ENCODE measurements at places on chromosomes 5 and 9.

- DNase-seq: peak; percentile 97
Measured at GRCh38 chr5:79990598-79991507, at the start of gene MTX3. Gene MTX3 (minus strand): TSS chr5:79991262. CDS start chr5:79991238, 24 bp downstream.

DNA sequence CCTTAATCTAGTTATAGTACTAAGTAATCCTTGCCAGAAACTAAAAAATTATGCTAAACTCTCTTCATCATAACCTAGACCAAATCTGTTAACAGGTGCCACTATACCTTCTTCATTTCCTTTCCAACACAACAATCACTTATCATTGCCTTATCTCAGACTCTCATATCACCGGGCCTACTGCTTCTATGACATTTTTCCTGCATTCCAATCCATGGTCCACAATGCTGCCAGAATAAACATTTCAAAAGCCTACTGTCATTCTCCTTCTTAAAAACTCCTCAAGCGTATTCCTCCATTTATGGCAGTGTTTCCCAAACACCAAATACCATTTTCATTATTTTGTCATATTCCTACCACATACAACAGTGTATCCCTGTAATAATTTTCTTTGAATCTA is 6.5 kb downstream of the PPP6C start:
- DNase-seq: no peak

DNA sequence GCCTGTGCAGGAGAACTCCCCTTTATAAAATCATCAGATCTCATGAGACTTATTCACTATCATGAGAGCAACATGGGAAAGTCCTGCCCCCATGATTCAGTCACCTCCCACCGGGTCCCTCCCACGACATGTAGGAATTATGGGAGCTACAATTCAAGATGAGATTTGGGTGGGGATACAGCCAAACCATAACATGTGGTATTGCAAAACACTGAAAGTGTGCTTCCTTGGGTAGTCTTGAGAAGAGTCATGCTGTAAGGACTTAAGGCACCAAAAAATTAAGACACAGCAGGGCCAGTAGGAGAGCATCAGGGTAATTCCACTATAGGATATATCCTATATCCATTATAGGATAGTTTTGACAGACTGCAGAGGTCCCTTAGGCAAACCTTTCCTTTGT is 29.4 kb upstream of the GDNF start:
- DNase-seq: no peak

GRCh38 chr9:88593537-88594185 is 58.7 kb downstream of the NXNL2 start:
- DNase-seq: peak; percentile 25

GRCh38 chr5:93272108-93272507 is 308.9 kb downstream of the NR2F1-AS1 start:
- DNase-seq: no peak

GRCh38 chr9:131635285-131635684 is 90.0 kb downstream of the PRRT1B start:
- DNase-seq: no peak

GRCh38 chr5:125411071-125411743 is 664.8 kb upstream of the ZNF608 start:
- DNase-seq: no peak

GRCh38 chr5:158007336-158007735 is 148.4 kb upstream of the CLINT1 start:
- no peak for DNase-seq

DNA sequence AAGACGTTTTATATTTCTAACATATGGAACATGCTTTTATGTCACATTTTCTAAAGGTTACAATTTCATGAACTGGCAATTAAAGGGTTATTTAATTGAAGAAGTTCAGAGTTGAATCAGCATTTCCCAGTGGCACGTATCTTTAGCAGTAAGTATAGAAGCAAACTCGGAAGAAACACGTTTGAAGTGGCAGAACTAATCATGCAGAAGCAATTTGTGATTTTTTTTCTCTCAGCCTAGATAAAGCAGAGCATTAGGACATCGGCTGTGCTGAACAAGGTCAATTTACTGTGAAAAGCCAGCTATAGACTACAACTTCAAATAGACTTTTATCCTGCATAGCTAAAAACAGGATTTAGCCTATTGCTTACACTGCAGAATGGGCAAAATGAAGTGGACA is 104.7 kb downstream of the ISL1 start:
- DNase-seq: peak; percentile 9

DNA sequence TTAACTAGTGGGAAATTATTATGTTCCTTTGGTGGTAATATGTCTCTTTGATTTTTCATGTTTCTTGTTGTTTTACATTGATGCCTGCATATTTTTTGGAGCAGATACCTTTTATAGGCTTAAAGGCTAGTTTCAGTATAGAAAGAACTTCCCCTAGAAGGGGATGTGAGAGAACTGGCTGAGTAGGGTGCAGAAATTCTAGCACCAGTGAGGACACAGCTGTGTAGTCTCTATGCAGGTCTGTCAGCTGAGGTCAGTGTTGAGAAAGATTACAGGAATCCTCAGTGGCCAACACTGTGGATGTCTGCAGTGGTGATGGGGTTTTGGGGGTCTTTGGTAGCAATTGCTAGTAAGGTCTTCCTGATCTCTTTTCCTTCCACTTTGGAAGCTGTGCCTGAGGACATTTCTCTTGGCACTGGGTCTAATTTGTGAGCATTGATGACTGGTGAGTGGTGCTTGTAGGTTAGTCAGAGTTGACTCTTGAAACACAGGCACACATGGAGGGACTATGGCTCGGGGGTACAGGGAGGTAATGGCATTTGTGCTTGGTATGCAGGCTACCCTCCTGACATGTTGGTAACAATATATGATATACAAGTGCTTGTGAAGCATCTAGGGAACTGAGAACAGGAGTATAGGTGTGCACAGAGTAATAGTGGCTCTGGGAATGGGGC is 221.4 kb downstream of the SPATA31D1 start:
- DNase-seq: no peak

- no peak for DNase-seq
Measured at GRCh38 chr9:137444106-137444790, 3.1 kb upstream of the ENTPD8 start.

DNA sequence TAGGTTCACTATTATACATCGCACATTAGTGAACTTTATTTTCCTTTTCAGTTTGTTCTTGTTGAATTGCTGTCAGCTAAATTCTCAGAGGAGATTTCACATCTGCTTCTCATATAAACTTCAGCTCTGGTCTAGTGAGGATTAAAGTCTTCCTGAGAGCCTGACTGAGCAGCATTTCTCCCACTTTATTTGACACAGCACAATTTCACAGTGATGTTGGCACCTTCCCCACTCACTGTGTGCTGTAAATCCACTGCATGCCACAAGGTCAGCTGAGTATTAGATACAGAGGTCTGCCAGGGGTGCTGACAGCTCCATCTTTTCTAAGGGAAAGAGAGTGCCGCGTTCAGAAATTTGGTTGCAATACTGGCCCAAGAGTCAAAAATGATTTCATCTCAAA is 567.4 kb downstream of the PRR16 start:
- no peak for DNase-seq

DNA sequence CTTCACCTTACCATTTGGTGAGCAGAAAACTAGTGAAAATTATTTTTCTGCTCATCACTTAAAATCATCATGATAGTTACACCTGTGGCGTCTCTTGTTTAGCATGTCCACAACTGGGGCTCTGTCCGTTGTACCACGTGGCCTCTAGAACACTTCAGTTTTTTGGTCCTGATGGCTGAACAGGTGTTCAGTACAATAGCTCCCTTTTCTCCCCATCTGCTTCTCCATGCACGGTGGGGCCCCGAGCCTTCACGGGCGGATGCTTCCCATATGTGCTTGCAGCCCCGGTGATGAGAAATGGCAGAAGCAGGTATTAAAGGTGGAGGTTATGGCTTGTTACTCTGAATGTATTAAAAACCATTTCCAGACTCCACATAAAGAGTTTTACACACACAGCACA is 304.1 kb downstream of the CWC27 start:
- DNase-seq: peak; percentile 92

GRCh38 chr5:146565764-146566367 is 49.9 kb upstream of the GPR151 start:
- peak; percentile 88 for DNase-seq

DNA sequence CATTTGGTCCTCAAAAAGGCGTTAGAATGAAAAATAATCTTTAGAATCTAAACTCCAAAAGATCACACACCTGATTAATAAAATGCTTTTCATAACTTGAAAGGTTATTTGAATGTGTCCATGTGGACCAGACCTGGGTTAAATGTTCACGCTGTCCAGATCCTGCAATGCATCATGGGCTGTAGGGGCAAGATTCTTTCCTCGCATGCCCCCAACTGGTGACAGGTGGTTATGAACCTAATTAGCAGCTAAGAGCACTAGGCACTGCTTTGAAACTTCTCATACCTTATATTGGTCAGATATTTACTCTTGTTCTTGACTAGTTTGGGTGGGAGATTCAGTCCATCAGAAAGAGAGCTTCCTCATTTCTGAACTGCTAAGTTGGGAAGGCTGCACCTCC is 19.3 kb upstream of the PIP5K1B start:
- peak; percentile 7 for DNase-seq

- DNase-seq: no peak
Measured at GRCh38 chr9:107471552-107471951, 18.0 kb downstream of the KLF4 start.

GRCh38 chr5:172724242-172725183 is 46.5 kb downstream of the DUSP1 start:
- DNase-seq: no peak

DNA sequence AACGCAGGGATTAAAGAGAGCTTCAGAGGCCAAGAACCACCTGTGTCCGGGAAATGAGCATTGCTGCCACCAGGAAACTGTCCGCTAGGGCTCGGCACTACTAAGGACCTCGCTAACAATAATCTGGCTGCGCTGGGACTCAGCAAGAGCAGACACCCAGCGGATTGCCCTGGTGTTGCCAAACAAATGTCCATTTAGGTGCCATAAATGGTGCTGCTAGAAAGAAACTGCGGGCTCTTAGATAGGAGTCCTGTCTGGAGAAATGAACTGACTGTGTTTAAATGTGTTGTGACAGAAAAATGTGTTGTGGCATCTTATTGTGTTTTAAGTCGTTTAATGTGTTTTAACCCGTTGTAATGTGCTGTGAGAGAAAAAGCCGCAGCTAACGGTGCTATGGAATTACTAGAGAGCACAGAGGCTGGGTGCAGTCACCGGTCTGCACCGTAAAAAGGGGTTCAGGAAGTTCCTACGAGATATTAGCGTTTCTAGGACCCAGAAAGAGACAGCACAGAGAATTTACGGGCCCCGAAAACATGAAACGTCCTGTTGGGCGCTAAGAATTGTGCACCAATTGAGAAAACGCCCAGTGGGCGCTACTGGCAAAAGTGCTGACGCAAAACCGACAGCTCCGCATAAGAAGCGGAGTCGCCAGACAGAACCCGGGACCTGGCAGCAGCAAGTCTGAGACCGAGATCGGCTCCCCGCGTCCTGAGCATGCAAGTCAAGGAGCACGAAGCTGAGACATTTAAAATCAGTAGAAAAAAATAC is 90.6 kb downstream of the ANXA2R start:
- DNase-seq: peak; percentile 75
